Thymus (tissue), 14 donors: ENCODE measurements at places on chromosomes 4 and X.

- DNase-seq: no peak
Measured at GRCh38 chr4:88933414-88934160, 123.4 kb downstream of the FAM13A start.

DNA sequence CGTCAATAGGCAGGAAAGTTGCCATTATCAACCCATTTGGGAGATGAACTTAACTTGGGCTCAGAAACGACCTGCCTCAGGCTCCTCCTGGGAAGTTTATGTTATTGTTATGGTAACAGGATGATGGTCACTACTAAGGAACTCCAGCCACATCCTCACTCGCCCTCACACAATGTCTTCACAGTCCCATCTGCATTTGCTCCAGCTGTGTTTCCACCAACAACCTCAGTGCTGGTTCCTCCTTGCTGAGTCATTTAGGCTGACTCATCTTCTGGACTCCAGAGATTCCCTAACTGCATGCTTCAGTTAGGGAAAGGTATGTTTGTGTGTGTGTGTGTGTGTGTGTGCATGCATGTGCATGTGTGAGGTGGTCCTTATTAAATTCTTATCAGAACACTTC, 293.4 kb upstream of the BOD1L1 start:
- DNase-seq: no peak

- DNase-seq: no peak
Measured at GRCh38 chr4:2066011-2066551, 7.0 kb downstream of the NAT8L start.

- no peak for DNase-seq
Measured at GRCh38 chrX:15680401-15680800, 15.8 kb upstream of the CLTRN start.

GRCh38 chrX:138856881-138857604, 145.5 kb upstream of the FGF13 start:
- no peak for DNase-seq

- DNase-seq: no peak
Measured at GRCh38 chr4:26126143-26126718, 194.6 kb upstream of the RBPJ start.

DNA sequence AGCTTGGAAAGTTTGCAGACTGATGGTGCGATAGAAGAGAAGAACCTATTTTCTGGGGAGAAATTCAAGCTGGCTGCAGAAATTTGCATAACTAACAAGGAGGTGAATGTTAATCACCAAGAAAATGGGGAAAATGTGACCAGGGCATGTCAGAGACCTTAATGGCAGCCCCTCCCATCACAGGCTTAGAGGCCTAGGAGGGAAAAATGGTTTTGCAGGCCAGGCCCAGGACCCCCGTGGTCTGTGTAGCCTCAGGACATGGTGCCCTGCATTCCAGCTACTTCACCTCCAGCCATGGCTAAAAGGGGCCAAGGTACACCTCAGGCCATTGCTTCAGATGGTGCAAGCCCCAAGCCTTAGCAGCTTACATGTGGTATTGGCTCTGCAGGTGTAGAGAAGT, 207.1 kb upstream of the CXorf66 start:
- no peak for DNase-seq

DNA sequence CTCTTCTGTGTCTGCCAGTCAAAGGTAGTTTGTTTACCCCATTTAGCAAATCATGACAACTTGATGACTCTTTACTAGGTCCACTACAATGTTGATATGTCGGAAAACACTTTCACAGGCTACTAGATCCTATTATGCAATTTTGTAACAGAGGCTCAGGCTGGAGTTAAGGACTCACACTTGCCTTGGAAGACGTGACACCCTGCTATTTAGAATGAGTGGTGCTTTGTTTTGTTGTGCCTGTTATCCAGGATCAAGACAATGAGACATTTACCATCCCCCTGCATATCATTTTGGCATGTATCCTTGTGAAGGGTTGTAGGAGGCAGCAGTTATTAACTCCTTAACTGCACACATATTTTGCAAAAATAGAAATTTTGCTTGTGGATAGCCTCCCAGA, 263.7 kb downstream of the IL1RAPL1 start:
- no peak for DNase-seq

DNA sequence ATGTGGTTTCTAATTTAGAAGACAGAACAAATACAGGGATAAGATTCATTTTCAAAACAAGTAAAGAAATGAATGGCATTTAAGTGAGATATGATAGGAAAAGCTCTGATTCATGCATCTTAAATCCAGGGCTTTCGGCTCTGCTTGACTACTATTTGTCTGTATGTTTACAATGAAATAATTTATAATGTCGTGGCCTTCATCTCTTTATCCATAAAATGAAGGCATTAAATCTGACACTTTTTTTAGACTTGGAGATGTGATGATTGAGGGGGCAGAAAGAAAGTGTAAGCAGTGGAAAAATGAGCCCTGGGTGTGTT, 115.7 kb upstream of the KIT start:
- no peak for DNase-seq

DNA sequence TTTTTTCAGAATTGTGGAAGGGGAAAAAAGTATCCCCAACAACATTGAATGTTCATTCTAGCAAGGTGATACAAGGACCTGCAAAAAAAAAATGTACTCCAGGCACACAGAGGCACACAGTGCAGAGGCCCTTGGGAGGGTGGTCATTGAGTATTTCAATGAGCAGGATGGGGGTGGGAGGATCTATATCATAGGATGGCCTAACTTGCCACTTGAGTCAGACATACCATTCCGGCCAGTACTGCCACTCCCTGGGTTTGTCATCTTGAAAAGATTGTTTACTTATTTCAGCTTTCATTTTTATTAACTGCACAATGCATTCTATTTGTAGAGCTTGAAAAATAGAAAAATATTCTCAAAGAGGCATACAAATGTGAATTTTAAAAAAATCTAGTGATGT, 18.7 kb downstream of the ZNF595 start:
- DNase-seq: no peak

GRCh38 chrX:57677132-57677858, 2.8 kb downstream of the NLRP2B start:
- DNase-seq: no peak

GRCh38 chr4:8910100-8910821, 38.6 kb upstream of the HMX1 start:
- no peak for DNase-seq

GRCh38 chr4:175411251-175411650, 400.8 kb downstream of the GPM6A start:
- no peak for DNase-seq

GRCh38 chr4:3711183-3712111, 54.7 kb upstream of the ADRA2C start:
- DNase-seq: no peak

GRCh38 chr4:140309124-140309870, 64.1 kb upstream of the SCOC start:
- no peak for DNase-seq

DNA sequence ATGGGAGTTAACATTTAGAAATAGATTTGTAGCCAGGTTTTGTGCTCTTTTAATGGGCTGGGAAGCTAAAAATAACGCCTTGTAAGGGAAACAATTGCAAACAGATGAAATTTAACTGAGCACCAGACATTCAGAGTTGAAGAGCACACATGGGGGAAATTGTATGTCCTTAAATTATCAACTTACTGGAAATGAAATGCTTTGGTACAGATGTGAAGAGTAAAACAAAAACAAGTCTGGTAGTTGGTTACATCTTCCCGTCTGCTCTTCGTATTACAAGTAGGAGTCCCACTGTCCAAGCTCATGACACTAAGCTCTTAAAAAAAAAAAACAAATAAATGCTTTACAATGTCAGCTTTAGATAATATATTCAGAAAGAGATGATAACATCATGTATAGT, 59.5 kb upstream of the RPA4 start:
- DNase-seq: no peak

- no peak for DNase-seq
Measured at GRCh38 chr4:182746876-182747275, 170.3 kb downstream of the DCTD start.

DNA sequence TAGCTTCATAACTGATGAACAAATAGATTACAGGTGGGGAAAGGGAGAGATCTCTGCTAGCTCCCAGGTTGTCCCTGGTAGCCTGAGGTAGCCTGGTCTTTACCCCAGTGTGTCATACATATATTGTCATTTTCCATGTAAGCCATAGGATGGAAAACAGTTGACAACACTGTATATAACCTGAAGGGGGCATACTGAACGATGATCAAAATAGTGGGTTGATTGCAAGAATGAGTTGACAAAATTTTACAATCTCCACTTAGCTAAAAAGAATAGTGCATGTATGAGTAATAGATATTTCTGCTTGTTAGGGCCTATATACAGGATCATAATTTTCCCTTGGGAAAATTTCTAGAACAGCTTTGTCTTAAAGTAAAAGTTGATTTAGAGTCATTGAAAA, 304.1 kb upstream of the HAND2 start:
- no peak for DNase-seq

- DNase-seq: no peak
Measured at GRCh38 chrX:16213961-16214360, 46.7 kb downstream of the MAGEB17 start.

GRCh38 chrX:133454491-133454914, 39.2 kb upstream of the GPC4 start:
- no peak for DNase-seq

DNA sequence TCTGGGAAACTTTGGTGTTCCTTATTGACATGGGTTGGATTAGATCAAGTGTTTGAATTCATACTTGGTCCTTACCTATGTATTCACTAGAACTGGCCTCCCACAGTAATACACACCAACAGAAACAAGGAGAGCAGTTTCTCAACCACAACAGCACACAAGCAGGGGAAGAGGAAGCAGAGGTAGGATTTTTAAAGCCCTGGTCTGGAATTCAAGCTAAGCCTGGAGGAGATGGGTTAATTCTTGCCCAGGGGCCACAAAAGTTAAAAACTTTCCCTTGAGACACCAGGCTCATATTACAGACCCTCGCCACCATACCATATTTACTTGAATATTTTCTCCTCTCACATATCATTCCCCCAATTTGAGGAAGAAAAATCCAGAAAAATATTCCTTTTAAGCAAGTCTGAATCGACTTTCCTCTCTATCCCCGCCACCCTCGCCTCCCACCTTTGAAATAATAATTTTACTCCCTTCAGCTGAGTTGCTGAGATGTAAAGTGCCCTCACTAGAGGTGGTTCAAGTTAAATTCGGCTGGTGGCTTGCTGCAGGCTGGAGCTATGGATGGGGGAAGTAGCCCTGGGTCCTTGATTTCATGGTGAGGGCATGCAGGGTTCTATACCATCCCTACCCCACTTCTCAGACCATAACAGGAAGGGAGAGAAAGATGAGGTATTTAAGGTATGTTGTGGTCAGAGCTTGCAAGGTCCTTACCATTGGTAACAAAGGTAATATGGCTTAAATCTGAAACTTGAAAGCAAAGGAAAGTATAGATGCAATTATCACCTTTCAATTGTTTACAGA, 440.2 kb downstream of the INPP4B start:
- no peak for DNase-seq

GRCh38 chr4:107592519-107592918, 127.5 kb downstream of the PAPSS1 start:
- DNase-seq: no peak

- no peak for DNase-seq
Measured at GRCh38 chr4:148288448-148288847, 153.8 kb downstream of the NR3C2 start.

DNA sequence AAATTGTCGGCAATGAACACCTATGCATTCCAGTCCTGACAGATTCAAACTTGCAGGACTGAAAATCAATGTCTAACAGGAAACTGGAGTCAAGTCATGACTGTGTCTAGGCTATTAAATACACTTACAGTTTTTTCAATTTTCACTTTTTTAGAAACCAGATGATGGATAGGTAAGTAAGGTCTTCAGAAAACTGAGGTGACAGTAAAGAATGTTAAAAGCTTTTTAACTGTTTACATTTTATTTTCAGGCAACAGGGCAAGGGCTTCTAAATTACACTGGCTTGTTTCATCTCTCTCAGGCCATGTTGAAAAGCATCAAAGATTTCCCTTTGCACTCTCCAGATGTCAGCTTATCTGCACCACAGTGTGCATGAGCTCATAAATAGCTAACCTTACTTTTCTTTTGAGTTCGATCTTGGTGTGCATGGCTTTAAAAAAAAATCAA, 65.2 kb downstream of the SEC24D start:
- no peak for DNase-seq

DNA sequence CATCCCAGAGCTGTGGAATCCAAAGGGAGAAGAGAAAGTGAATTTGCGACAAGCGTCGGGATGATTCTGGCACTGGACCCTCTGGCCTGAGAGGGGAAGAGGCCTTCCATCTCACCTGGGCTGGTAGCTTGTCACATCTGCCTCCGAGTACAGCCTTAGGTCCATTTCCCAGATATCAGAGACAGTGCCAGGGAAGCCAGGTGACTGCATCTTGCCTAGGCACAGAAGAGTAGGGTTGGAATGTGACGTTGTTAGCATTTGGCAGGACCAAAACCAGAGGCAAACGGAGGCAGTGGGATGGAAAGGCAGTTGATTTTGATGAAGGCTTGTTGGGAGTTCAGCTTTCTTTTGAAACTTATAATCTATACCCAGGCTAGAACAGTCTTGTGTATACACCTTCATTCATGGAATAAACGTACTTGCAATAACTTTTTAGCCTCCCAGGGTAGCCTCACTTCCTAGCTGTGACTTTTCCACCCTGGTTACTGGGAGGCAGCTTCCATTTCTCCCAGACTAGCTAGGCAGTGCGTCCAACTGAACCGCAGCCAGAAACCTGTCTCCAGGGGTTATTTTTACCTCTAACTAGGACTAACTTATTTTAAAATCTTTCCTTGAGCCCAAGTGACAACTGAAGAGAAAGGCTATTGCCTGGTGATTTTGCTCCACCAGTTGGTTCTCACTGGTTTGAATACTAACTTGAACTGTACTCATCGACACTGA, 5.9 kb downstream of the SOD3 start:
- DNase-seq: no peak

- DNase-seq: no peak
Measured at GRCh38 chr4:20816287-20816686, 116.0 kb downstream of the PACRGL start.

DNA sequence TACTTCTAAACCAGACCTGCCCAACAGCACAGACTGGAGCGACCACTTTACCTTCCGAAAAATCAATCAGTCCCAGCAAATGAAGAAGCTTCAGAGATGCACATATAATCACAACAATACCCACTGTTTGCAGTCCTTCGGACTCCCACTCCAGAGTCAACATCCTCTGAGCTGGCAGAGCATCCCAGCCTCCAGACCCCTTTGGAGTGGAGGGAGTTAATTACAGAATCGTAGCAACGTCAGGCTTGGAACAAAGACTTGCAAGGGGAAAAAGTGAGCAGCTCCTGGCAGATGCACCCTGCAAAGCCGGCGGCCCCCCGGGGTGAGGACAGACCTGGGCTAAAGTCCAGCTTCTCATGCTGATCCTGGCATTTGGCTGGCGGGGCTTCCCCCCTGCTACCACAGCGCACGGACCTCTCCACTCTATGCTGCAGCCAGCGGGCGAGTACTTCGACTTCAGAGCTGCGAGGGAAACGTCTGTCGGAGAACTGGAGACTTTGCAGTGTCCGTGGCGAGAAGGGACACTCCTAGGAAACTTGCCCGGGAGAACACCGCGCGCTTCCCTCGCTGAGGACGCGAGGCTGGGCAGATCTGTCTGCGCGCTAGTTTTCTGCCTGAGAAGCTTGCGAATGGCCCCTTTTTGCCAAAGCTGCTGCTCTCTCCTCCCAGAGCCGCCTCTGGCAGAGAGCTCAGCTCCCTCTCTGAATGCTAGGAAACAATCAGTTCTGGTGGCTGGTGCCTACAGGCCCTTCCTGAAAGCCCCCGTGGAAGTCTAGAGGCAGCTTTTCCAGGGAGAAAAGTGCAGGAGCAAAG, 283.7 kb downstream of the PACRGL start:
- DNase-seq: no peak

- no peak for DNase-seq
Measured at GRCh38 chr4:131638781-131639180, 1510.3 kb upstream of the PCDH10 start.
